ENCODE measurements at places on chromosomes 2 and 18.

GRCh38 chr2:60565472-60565871, 12.0 kb upstream of the BCL11A start:
- DNase-seq: peak; percentile 37

- DNase-seq: no peak
These were observed at the start of gene TDRD15 for GRCh38 chr2:21123473-21124393. Gene TDRD15 (plus strand): TSS chr2:21123968. CDS start chr2:21137468, 13,500 bp downstream.

DNA sequence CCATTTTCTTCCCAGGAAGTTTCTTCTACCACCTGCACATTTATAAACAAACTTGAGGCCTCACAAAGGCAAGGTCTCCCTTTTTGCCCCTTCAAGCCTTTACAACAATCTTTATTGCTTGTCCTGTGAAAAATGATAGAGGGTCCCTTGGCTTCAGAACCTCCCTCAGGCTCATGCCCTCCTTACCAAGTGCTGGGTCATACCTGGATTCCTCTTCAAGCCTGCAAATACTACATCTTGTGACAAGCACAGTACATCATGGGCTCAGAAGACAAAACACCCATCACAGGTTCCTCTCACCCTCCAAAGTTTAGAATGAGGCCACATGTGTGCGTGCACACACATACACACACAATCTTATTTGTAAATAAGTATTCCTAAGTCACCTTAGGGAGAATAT, 9.1 kb downstream of the CAPN14 start:
- DNase-seq: no peak

DNA sequence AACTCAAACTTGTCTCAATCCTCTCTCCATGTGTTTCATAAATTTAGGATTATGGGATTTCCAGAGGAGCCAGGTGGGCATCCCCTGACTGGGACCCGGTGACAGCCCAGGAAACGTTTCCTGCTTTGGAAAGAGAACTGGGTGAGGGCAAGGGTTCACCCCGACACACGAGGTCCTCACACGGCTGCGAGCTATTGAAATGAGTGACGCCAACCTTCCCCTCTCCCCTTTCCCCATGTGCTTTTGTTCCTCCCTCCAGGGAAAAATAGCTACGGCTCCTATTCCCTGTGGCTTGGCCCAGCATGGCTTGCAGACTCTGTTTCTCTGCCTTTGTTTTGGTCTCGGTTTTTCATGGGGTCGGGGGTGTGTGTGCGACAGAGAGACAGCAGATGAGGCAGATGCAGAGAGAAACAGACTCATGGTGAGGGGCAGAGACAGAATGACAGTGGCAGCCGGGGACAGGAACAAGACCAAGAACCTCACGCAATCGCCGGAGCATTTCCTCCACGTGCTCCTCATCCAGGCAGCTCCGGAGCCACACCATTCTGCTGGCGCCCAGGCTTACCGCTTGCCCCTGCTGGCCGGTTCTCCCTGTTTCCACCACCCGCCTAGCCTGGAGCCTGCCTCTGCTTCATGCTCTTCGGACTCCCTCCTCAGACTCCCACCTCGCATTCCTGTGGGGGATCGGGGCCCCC, 238.5 kb downstream of the DYSF start:
- no peak for DNase-seq

DNA sequence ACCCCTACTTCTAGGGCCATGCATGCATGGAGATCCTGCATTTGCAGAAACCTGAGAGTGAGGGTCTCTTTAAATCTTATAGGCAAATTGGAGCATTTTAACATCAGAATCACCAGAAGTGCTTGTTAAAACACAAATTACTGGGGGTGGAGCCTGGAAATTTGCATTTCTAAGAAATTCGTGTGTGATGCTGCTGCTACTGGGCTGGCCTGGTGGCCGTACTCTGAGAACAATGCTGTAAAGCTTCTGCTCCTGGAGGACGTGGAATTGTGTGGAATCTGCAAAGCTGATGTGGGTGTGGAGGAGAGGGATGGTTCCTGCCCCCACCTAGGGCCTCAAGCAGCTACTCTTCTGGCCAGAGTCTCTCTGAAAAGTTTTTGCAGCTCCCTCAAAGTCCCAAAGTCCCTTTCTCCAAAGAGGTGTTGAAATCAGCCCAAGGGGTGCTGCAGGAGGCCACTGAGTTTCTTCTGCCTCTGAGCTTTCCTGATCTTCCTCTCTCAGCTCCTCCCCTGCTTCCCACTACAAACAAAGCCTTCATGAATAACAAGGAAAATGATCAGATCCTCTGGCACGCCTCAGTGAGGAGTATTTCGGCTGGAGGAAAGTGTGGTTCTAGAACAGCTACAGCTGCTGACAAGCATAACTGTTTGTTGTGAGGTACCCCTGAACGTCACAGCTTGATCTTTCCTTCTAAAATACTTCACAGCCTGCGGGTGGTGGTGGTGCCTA, 508.3 kb downstream of the CNTNAP5 start:
- DNase-seq: no peak

DNA sequence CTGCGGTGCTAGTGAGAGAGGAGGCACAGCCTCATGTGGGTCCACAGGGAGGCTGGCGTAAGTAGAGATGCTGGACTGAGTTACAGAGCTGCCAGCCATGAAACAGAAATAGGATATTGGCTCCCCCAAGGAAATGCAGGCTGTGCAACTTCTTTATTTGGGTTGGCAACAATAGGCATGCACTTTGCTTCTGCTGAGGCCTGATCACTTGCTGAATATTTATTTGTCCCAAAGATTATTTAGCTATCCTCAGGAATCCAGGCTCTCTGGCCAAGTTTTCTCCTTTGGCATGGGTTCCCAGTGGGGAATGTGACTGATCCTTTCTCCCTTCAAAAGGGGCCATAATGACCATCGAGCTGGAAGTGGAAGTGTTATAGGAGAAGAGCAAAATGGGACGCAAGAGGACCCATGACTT, 60.0 kb downstream of the MAPK4 start:
- DNase-seq: no peak

DNA sequence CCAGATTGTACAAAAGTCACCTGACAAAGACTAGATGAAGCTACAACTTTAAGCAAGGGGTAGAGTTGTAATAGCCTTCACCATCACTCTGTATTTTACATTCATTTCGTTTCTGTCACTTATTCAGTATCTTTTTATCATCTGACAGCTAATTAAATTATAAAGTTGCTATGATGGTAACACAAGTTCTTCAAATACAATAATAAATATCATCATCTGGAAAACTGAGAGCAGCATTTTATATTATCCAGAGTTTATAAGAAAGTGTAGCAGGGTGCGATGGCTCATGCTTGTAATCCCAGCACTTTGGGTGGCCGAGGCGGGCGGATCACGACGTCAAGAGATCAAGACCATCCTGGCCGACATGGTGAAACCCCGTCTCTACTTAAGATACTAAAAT, 21.1 kb downstream of the DYNC2LI1 start:
- DNase-seq: no peak

Data from hematopoietic multipotent progenitor cell treated with erythropoietin and hydrocortisone succinate and interleukin-3 and kit ligand, for 17 days (in vitro differentiated cells).